CD4-positive, alpha-beta T cell treated with Interleukin-12 subunit alpha and Interleukin-12 subunit beta, for 1 hour (primary cell): ENCODE measurements at places on chromosomes 5 and 9.

- no peak for DNase-seq
Observed at GRCh38 chr9:132896906-132897305, 18.2 kb downstream of the SPACA9 start.

GRCh38 chr5:17302106-17302505 is 84.7 kb downstream of the BASP1 start:
- no peak for DNase-seq

DNA sequence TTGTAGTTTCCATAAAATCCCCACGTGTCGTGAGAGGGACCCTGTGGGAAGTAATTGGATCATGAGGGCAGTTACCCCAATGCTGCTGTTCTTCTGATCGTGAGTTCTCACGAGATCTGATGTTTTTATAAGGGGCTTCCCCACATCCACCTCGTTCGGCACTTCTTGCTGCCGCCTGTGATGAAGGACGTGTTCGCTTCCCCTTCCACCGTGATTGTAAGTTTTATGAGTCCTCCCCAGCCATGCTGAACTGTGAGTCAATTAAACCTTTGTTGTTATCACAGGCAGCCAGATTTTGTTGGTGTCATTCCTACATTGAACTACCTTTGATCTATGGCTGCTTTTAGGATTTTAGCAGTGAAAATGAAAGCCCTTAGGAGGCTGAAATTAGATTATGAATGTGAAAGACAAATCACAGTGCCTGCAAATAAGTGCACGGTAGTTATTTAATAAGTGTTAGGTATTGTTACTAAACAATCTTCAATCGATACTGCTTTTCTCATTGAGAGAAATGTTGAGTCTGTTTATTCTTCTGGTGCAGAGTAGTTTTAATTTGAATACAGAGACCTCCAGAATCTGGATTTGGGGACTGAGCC is 68.0 kb upstream of the C6 start:
- no peak for DNase-seq

DNA sequence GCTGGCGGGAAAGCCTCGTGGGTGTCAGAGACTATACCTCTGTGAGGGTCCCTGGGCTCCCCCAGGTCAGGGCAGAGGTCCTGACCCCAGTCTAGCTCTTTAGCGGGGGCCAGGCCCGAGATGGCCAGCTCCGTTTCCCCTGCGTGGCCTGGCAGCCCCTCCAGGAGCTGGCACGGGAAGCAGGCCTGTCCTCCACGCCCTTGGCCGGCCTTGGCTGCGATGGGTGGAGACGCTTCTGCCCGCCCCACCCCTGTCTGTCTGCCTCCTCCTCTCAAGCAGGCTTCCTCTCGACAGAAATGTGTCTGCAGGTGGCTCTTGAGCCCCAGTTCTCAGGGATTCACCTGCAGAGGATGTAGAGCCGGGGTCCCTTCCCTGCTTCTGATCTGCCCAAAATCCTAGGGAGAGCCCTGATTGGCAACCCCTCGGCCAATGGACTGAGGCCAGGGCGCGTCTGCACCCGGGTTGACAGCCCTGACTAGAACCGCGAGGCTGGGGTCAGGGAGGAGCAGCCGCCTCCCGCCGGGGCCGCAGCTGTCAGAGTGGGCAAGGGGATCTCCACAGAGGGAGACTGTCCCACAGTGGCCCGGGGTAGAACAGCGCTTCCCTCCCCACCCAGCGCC is 2.6 kb upstream of the GRIN1 start:
- DNase-seq = no peak

GRCh38 chr9:121780177-121781040 is 129.0 kb downstream of the DAB2IP start:
- DNase-seq = no peak

GRCh38 chr9:78188594-78188993 is 47.3 kb upstream of the CEP78 start:
- DNase-seq = no peak

DNA sequence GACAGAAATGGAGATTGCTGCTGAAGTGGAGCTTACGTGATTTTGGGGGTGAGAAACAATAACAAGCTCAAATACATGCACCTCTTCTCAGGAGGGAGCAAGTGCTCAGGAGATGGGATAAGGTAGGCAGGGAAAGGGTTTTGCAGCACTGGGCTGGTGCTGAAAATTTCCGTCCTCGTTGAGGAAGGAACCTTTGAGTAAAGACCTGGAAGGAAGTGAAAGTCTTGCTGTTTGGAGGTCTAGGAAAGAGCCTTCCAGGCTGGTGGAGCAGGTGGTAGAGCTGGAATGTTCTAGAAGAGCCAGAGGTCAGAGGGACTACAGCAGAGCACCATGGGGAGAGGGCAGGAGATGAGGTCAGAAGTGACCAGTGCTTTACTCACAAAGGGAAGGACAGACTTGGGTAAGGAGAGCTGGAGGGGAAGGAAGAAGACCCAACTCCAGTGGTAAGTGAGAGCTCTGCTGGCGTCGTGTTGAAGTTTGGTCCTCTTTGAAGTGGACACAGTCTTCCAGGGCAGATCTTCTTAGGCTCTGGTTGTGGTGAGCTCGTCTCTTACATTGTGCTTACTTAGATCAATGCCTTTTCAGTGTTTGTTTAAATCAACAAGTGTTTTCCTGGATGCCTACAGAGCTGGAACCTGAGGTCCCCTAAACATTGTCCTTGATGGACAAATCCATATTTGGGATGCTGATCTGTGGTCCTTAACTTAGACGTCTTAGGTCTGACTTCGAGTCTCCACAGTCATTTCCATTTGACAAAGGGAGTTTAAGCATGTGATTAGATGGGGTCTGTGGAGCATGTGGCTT is 21.0 kb downstream of the ANKRD33B start:
- no peak for DNase-seq

DNA sequence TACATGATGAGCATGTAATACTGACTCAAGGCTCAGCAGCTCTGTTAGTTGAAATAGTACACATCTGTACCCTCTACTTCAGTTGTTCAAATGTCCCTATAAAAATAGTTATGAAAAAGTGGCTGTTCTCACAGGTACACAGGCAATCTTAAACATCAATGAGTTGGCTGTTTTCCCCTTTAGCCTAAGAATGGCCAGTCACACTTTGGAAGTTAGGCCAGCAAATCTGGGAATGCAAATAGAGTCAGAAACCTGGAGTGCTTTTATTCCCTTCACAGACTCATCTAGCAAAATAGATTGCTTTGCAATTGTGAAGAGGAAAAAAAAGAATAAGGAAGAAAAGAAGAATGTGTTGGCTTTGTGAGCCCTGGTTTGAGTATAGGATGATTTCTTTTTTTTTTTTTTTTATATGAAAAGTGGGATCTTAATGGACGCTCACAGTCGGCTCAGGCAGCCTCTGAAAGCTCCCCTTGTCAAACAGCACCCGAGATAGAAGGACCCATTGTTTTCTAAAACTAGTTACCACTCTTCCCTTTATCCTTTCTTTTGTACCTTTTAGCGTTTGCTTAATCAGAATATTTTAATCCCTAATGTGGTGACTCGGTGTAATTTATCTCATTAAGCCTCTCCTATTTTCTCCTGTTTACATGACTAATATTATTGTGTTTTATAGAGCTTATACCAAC is 27.9 kb upstream of the TLE1 start:
- no peak for DNase-seq

DNA sequence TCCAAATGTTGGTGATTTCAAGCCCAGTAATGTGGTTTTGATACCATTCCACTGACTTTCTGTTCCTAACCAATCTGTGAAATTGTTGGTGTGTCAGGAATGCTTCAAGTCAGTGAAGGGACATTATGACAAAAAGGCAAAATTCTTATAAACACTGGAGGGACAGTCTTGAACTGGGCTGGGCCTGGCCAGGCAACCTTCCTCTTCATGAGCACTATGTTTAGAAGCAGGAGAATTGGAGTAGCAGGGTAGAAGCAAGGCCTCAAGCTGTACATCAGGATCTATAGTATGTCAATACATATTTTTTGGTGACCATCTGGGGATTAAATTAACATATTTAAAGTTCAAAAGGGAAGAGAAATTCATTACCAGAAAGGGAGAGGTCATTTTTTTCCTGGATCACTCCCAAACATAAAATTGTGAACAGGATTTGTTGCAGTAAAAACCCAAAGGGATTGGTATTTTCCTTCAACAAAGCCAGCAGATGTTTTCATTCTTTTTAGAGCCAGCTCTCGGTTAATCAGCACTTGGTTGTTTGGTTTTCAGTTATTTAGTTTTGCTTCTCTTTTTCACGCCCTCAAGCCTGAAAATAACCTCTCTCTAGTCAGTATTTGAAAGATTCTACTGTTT is 77.9 kb upstream of the PIK3R1 start:
- DNase-seq = no peak

DNA sequence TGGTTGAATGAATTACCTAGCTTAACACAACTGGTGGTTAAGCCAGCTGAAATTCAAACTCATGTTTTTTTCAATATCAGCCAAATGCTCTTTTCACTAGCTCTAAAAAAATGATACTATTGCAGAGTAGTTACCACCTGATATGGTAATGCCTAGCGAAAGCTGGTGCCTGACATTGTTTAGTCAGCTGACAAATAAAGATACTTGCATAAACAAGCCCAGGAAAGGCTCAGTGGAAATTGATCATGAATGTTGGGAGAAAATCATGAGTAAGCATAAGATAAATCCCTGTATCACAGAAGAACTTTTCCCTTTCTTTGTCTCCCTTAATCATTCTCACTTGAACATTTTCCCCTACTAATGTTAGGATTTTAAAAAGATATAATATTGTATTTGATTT is 54.6 kb downstream of the FGF10 start:
- no peak for DNase-seq

- no peak for DNase-seq
Observed at GRCh38 chr9:126791406-126792230, 13.2 kb upstream of the ZBTB43 start.

GRCh38 chr9:124495126-124496074 is 11.8 kb downstream of the NR5A1 start:
- no peak for DNase-seq

DNA sequence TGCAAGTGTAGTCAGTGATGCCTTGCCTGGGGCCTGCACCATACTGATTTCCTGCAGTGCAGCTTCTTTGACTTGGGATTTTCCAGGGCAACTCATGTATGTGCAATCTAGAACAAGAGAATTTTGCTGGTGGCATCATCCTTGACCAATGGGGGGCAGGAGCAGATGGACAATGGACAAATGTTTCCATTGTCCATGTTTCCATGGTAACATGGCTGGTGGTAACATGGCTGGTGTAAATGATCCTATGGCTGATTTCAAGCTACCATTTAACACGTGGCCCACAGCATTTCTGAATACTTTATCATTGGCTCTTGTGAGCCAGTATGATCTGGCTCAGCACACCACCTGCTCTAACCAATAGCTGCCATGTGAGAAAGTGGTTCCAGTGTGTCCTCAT is 130.1 kb upstream of the OSMR start:
- DNase-seq = no peak

DNA sequence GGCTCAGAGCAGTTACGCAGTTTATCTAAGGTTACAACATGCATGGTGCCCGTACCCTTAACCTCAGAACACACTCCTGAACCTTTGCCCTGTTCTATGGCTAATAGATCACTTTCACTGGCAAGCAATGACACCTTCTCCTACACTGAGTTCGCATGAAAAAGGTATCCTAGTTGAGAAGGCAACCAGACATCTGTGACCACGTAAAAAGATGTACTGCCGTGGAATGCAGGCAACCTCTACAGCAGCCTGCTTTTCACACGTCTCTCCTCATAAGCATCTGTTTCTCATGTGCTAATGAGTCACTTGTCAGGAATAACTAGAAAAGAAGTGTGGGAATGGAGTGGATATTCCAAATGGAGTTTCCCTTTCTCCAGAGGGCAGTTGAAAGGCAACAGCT is 71.4 kb downstream of the FBXO38 start:
- no peak for DNase-seq
